ENCODE measurements at places on chromosomes 1 and 21.
A peak's percentile ranks its signal among the peaks of the same experiment; 100 is the strongest.

GRCh38 chr1:42195841-42196240 lies 31.3 kb upstream of the GUCA2A start:
- DNase-seq, result no peak

DNA sequence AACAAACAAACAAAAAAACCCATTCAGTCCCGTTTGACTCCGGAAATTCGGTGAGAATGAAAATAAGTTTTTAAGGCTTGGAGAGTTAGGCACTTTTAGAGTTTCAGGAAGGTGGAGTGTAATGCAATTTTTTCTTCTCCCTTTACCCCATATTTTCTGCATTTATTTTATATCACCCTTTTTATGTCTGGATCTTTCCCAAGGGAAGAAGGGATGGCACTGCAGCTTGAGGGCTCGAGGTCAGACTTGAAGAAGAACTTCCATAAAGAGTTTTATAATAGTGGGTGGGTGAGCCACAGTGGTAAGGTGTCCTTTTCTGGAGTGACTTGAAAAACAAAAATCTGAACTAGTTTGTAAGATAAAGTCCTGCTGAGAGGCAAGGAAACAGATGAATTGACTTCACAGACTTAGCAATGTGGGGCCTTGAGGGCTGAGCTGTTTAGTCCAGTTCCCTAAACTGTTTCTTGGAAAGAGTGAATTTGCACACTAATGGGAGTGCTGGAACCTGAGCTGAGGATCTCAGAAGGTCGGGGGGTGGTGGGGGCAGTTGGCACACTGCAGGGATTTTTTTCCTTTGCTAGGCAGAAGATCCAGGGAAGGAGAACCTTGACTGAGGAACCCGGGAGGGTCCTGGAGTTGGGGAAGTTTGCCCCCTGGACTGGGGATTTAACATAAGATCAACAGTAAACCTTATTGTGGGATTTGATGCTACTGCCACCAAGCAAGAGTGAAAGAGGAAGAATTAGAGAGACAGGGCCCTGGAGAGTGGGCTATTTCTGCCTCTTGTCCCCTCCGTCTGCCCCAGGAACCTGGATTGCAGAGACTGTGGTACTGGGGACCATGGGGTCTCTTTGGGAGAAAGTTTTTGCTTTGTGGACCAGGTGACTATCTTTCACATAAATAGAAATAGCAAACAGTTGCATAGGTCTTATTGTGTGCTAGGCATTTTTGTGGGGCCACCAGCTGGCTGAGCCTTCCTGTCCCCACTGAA lies 1.8 kb upstream of the MEX3A start:
- no peak for DNase-seq

DNA sequence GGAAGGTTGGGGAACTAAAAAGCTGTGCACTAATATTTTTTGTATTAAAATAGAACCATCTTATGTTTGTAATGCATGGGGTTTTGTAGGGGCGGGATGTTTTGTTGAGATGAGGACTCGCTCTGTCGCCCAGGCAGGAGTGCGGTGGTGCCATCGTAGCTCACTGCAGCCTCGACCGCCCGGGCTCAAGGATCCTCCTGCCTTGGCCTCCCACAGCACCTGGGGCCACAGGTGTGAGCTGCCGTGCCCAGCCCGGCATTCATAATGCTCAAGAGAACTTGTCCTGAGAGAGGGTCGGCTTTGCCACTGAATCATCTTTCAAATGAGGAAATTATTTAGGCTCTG lies 3.0 kb upstream of the C1orf159 start:
- DNase-seq, result no peak

GRCh38 chr1:195763907-195764374 lies 844.3 kb downstream of the KCNT2 start:
- no peak for DNase-seq

DNA sequence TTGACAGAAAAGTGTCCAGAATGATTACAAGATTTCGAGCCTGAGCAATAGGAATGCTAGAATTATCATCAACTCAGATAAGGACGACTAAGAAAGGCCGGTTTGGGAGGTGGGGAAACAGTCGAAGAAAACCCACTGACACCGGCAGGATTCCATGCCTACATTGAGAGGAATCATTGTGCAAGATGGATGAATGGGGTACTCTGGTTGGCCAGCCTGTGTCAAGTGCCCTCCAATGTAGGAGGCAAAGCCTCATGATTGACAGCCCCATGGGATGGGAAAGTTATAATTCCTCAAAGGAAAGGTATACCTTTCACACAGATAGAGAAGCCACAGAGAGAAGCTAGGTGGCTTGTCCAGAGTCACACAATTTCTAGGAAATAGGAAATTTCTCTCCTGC lies 153.5 kb upstream of the CTTNBP2NL start:
- DNase-seq, result no peak

DNA sequence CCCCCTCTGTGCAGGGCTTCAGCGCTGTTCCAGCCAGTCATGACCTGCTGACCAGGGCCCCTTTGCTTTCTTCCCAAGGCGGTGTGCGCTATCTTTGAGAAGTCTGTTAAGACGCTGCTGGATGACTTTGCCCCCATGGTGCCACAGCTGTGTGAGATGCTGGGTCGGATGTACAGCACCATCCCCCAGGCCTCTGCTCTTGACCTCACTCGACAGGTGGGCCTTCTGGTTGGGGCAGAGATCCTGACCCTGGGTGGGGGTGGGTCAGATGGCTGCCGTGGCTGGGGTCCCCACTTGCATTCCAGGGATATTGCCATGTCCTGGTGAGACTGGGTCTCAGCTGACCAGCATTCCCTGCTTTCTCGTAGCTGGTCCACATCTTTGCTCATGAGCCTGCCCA lies 9.0 kb upstream of the DPH2 start:
- DNase-seq, result no peak

GRCh38 chr1:185446131-185446530 lies 129.1 kb upstream of the IVNS1ABP start:
- DNase-seq, result no peak

DNA sequence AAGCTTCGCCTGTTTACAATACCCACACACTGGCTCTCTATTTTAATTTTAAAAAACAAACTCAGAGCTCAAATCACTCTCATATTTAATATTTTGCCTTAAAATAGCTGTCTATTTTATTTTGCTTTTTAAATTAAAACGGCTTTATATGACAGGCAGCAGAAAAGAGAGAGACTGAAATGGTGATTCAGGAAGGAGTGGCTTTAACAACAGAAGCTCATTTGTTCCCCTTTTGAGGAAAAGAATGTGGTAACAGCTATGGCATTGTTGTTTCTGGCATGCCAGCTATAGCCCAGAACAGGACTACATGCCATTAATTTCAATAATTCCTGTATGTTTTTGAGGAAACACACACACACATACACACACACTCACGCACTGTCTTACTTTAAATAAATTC lies 234.2 kb upstream of the PTBP2 start:
- DNase-seq, result peak; percentile 20

- no peak for DNase-seq
These were observed 87.0 kb upstream of the MAGI3 start for GRCh38 chr1:113303267-113303666.

GRCh38 chr1:64050601-64051000 lies 152.8 kb upstream of the UBE2U start:
- no peak for DNase-seq

DNA sequence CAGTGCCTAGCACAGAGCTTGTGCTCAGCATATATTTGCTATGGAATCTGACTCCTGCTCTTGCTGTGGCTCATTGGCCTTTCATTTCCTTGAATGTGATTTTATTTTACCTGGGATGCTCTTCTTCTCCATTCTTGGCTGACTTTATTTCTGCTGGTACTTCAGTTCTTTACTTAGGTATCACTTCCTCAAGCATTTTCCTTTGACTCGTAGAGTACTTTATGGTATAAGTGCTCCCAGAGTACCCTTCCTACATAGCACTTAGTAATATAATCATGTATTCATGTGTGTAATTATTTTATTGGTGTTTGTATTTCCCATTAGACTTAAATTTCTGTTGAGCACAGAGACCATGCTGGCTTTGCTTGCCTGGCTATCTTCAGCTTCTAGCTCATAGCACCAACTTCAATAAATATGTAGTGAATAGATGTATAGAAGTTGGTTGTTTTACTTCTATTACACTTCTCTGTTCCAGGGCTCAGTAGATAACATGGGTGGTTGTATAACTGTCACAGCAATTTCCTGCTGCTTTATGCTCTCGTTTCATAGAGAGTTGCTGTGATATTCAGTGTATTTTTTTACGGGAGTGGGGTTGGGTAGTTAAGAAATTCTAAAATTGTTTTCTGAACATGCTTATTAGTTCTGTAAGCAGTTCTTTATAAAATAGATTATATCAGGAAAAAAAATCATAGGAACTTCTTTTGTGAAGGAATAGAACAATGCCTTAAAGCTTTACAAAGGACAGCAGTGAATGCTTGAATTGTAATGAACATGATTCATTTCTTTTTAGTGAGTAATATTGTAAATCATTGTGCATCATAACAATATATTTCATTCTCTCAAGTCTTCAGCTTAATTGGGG lies 112.2 kb downstream of the NEK7 start:
- no peak for DNase-seq

DNA sequence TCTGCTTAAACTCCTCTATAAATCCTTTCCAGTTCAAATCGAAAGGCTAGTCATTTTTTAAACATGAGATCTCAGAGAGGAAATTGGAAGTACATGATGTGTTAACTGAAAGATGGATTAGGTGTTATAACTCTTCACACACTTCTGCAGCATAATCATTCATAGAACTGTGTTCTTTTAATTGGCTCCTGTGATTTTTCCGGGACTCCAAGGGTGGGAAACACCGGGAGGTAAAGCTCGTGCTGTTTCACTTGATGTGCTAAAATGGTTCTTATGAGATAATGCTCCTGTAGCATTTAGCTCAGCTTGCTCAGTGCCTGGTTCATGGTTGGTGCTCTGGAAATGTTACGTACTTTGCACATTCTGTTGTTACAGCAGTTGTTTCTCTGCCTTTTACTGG lies 40.2 kb downstream of the CC2D1B start:
- no peak for DNase-seq

- DNase-seq, result no peak
These were observed 260.3 kb downstream of the ASTN1 start for GRCh38 chr1:176904057-176904751.

GRCh38 chr1:18128298-18128697 lies 20.7 kb downstream of the IGSF21 start:
- no peak for DNase-seq

GRCh38 chr1:955474-955873 lies 3.6 kb downstream of the NOC2L start:
- DNase-seq, result no peak

DNA sequence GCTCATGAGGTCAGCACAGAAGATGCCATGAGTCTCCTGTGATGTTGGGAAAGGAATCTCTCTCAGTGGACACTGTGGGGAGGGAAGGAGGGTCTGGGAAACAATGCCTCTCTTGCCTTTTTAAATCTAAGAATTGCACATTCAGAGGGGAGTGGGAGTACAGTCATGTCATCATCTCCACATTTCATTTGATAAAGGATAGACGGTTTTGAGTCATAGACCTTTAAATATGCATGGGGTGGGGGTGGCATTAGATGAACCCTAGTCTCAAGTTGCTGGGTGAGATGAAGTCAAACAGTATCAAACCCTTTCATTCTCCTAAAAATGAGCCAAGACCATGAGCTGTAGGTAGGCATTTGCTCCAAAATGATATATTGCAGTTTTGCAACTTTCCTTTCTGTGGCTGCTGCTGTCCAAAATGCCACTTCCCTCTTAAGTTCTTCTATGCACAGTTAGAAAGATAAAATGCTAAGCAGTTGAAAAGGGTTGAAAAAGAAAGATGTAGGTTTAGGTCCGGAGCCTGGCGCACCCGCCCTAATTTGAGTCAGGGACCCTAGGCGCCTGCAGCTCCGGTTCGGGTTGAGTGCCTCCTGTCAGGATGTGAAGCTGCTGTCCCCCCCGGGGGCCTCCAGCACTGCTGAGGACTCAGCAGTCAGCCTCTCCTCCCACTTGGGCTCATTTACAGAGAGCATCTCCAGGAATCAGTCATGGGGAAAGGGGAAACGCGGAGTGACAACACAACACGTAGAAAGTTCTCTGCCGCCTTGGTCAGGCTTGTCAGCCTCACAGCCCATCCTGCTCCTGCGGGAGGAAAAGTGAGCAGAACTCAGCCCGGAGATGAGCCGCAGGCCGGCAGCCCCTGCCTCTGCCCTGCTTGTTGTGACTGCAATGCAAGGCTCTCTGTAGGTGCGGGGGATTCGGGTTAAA lies 479.3 kb upstream of the RUNX1 start:
- DNase-seq, result no peak

- no peak for DNase-seq
These were observed 144.5 kb downstream of the AKT3 start for GRCh38 chr1:243705585-243705984.

DNA sequence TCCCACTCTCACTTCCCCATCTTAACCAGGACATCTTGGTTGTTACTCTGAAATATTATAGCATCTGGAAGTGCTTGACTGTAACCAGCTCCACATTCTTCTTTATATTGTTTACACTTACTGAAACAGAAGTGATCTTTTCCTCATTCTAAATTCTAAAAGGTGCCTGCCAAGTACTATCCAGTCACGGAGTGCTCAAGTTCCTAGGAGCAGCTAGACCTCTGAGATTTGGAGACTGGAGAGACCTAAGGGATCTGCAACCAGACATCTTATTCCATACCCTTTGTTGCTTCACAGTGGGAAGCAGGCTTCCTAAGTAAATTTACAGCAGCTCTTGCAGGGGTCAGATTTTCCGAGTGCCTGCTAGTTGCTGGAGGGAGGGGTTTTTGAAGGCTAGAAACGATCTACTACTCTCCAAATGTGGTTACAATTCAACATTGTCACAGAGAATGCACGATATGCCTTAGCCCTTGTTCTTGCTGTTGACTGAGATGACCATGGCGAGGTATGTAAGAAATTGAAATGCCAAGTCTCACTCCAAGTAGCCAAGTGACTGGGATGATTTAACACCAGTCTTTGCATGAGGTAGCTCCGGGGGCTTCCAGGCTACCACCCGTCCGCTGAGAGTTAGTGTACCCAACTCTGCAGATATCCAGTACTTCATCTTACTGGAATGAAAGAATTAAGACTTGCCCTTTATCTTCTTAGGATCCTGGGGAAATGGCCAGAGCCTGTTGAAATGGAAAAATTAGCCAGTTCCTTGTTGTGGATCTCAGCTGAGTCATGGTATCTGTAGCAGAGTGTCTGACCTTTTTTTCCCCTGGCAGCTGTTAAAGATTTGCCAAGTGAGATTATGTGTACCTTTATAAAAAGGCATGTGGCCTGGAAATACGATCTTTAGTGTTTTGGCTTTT lies 150.8 kb downstream of the MAST2 start:
- peak; percentile 45 for DNase-seq

- peak; percentile 63 for DNase-seq
These were observed 1.4 kb downstream of the PINK1 start for GRCh38 chr1:20634594-20635084.

- DNase-seq, result peak; percentile 46
These were observed 4.0 kb downstream of the HAO2 start for GRCh38 chr1:119372503-119373086.

DNA sequence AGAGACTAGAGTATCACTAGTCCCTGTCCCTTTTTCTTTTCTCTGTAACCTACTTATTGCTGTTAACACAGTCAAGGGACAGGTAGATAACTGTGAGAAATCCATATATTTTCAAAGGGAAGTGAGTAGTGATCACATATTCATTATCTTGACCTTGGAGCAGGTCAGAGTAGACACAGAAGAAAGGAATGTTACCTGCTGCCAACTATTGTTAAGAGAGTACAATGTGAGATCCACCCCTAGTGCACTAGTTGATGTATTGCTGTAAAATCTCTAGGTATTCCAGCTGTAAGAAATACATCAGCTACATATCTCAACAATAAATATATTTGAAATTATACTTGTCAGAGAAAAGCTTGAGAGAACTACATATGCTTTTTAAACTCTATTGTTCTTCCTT lies 68.7 kb upstream of the ADGRL2 start:
- DNase-seq, result peak; percentile 41
